ENCODE measurements at places on chromosomes 12 and 14.

DNA sequence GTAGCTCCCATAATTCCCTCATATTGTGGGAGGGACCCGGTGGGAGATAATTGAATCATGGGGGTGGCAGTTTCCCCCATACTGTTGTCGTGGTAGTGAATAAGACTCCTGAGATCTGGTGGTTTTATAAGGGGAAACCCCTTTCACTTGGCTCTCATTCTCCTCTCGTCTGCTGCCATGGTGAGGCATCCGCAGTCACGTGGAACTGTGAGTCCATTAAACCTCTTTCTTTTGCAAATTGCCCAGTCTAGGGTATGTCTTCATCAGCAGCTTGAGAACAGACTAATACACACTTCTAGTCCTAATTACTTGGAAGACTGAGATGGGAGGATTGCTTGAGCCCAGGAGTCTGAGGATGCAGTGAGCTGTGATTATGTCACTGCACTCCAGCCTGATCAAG lies 64.4 kb downstream of the TMX1 start:
- no peak for DNase-seq

- no peak for DNase-seq
Measured at GRCh38 chr12:3247629-3248161, 170.5 kb downstream of the TSPAN9 start.

- no peak for DNase-seq
Measured at GRCh38 chr12:54974279-54974678, 10.3 kb downstream of the TESPA1 start.

DNA sequence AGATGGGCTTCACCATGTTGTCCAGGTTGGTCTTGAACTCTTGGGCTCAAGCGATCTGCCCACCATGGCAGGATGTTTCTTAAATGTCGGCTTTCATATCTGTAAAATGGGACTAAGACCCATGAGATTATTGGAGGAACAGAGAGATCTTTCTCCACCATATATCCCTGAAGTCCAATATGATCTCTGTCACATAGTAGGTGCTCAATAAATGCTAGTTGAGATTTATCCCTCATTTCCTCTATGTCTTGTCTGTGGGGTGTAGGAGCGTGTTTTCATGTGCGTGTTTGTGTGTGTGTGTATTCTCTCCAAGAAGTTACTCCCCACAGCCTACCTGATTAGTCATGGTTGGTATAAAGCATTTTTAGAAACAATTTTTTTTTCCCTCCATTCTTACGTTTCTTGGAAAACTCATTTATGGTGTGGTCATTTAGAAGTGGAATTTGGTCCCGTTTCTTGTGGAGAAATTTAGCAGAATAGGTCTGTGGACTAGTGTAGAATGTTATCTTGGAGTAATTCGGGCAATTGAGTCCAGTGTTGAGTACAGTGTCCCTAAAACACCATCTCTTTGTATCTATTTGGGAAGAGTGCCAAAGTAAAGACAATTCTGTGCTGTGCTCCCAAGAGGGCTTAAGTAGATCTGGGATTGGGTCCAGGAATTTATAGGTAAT lies 4.3 kb downstream of the STRAP start:
- no peak for DNase-seq

- DNase-seq = no peak
Measured at GRCh38 chr12:2083561-2083960, 30.8 kb downstream of the CACNA1C start.

DNA sequence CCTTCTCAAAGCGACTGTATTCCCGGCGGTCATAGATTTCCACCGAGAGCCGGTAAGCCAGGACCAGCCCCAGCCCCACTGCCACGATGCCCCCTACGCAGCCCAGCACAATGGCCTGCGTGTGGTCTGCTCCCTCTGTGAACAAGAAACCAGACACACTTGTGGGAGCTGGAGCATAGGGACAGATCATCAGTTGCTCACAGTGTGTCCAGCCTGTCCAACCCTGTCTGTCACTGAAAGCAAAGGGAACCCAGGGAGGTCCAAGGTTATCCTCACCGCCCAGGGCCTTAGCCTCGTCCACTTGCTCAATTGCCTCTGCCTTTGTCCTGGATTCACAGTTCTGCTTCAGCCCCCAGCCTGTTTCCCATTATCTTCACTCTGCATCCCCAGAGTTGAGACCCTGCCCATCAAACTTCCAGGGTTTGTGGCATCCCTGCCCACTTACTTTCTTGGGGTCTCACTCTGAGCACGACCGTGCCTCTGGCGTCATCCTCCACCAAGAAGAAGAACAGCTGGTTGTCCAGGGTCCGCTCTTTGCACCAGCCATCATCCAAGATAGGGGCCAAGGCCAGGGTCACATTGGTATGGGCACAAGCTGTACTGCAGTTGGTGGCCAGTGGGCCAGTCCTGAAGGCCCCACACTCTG lies 11.3 kb upstream of the CSAD start:
- no peak for DNase-seq

- DNase-seq = no peak
Measured at GRCh38 chr14:48747561-48748089, 838.6 kb downstream of the RPS29 start.

GRCh38 chr12:3190101-3190500 lies 112.9 kb downstream of the TSPAN9 start:
- DNase-seq = no peak

Measured in GM04503 (cell line).